ENCODE measurements at places on chromosomes 12 and 14.

DNA sequence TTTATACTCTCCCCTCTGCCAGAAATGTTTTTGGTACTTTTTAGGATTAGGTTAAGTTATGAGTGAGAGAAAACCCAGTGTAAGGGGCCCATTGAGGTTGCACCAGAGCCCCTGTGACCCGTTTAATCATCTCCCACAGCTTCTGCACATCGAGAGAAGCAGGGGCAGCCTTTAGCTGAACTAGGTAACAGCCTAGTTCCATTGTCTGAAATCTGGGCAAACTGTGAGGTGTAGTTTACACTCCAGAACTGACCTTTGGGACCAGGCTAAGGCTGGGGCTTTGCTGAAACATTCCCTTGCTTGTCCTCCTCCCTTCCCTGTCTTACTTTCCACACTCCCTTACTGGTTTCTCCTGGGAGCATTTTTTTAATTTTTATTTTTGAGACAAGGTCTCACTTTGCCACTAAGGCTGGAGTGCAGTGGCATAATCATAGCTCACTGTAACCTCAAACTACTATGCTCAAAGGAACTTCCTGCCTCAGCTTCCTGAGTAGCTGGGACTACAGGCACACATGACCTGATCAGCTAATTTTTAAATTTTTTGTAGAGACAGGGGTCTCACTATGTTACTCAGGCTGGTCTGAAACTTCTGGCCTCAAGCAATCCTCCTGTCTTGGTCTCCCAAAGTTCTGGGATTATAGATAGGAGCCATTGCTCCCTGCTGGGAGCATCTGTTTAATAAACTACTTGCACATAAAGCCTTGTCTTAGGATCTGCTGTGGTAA, 25.9 kb upstream of the DHRS2 start:
- DNase-seq = peak; percentile 28

DNA sequence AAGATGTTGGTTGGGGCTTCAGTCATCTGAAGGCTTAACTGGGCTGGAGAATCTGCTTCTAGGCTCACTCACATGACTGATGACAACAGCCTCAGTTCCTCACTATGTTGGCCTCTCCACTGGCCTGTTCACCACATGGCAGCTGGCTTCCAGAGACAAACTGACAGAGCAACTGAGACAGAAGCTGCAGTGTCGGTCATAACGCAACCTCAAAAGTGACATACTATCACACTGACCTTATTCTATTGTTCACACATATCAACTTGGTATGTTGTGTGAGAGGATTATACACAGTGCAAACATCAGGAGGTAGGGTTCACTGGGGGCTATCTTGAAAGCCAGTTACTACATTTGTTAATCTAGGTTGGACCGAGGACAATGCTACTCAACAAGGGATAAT, 92.9 kb downstream of the PAWR start:
- no peak for DNase-seq

DNA sequence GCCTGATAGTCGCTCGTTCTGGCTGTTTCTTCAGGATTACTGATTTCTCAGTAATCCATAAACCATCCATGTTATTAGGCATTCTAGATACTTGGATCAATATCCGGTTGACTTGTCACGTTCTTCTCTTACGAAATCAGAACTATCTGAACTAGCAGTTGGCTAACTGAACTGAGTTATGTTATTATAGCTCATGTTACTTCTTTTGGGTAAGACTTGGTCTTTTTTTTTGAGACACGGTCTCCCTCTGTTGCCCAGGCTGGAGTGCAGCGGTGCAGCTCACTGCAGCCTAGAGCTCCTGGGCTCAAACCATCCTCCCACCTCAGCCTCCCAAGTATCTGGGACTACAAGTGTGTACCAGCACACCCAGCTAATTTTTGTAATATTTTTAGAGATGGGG, 178.6 kb downstream of the PRKCH start:
- no peak for DNase-seq

DNA sequence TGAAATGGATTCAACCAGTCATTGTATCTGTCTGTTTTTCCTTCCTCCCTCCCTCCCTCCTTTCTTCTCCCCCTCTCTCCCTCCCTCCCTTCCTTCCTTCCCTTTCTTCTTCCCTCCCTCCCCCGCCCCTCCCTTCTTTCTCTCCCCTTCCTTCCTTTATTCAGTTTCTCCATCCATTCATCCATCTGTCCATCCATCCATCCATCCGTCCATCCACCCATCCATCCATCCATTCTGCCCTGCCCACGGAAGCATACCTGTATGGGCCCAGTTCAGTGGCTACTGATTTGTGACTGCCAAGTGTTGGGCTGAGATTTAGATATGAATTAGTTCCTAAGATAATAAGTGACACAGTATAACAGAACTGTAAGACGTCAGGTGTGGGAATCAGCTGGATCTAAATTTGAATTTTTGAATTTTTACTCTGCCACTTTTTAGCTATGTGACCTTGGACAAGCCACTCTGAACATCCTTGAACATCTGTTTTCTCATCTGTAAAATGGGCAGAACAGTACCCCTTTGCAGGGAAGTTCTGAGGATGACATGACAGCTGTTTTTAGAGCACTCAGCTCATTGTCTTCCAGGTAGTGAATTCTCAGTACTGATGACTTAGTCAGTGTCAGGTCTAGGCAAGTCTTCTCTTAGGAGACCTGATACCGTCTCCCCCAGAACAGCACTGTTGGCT, 42.9 kb downstream of the CFAP251 start:
- no peak for DNase-seq

GRCh38 chr12:123280971-123281370, 9.3 kb upstream of the CDK2AP1 start:
- DNase-seq = no peak

DNA sequence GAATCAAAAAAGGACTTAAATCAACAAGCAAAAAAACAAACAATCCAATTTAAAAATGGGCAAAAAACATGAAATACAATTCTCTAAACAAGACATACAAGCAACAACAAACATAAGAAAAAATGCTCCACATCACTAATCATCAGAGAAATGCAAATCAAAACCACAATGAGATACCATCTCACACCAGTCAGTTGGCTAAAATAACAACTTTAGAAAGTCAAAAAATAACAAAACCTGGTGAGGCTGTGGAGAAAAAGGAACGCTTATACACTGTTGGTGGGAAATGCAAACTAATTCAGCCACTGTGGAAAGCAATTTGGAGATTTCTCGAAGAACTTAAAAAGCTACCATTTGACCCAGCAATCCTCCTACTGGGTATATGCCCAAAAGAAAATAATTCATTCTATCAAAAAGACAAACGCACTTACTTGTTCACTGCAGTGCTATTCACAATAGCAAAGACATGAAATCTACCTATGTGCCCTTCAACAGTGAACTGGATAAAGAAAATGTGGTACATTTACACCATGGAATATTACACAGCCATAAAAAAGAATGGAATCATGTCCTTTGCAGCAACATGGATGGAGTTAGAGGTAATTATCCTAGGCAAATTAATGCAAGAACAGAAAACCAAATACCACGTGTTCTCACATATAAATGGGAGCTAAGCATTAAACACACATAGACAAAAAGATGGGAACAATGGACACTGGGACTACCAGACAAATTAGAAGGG, 26.9 kb downstream of the PRKD1 start:
- DNase-seq = no peak

GRCh38 chr14:75226755-75227544, 50.5 kb upstream of the TMED10 start:
- DNase-seq = no peak

- DNase-seq = peak; percentile 49
Measured at GRCh38 chr14:99982537-99983250, 82.5 kb upstream of the EVL start.

DNA sequence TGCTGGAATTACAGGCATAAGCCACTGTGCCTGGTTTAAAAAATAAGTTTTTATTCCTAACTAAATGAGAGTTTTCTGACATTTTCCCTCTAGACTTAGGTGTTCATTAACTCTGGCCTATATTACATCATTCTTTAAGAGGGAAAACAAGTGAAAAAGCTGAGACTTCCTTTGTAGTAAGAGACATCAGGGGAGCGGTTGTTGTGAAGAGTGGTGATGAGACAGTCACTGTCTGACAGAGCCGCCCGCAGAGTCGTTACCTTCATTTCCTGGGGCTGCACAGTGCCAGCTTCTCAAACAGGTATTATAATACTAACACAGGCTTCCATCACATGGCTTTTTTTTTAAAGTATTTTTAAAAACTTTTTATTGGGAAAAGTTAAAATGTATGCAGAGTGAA, 19.7 kb upstream of the TDRD9 start:
- DNase-seq = peak; percentile 27

- DNase-seq = no peak
Measured at GRCh38 chr14:61737915-61738314, 24.3 kb upstream of the SNAPC1 start.

DNA sequence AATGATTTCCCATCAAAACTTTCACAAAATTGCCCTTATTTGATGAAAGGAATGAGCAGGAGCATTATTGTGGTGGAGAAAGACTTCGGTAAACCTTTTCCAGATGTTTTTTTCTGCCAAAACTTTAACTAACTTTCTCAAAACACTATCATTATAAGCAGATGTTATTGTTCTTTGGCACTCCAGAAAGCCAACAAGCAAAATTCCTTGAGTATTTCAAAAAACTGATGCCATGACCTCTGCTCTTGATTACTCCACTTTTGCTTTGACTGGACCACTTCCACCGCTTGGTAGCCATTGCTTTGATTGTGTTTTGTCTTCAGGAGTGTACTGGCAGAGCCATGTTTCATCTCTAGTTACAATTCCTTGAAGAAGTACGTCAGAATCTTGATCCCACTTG, 29.7 kb upstream of the RAB21 start:
- no peak for DNase-seq

- no peak for DNase-seq
Measured at GRCh38 chr12:57340104-57340503, 89.1 kb upstream of the STAC3 start.

DNA sequence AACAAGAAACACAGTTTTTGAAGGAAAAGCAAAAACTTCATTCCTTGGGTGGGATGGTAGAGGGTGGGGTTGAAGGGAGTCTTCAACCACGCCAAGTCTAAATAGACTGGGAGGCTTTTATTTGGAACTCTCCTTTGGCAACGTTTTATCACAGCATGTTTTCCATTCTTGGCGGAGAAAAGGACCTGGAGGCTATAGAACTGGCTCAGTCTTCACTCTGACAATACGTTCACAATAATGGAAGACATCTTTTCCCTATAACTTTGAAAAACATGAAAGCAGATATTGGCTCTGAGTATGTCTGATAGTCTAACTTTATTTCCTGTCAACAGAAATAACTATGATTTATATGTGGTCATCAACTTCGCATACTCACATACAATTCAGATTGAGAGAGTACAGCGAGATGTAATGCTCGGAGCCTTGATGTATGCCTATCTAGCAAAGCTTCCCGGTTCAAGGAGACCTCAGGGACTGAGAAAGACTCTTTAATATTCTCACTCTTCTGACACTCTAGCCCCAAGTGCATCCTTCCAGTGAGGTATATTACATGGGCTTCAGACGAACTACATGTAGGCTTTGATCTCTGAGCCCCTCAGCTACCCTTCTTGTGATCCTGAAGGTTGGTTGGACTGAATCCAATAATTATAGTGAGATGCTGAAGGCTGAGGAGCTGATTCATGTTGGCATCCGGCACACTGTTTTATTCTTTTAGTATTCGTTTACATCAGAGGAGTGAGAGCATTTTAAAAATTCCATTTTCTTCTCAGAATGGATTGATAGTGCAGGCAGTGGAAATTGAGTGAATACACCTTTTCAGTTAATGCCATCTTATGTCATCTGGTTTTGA, 14.0 kb downstream of the TMEM30B start:
- DNase-seq = no peak

DNA sequence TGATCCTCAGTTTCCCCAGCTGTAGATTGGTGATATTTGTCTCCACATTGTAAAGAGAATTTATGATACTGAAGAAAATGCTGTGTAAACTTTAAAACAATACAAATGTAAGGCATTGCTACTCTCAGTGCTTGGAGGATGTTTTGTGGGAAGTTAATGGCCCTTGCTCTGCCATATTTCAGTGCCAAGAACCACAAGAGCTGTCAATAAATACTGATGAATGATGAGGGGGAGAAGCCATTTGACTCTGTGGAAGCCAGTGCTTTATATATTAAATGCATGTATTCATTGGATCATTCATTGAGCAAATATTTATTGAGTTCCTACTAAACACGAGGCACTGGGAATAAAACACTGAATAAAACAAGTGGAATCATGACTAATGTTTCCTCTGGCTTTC, 30.8 kb downstream of the CACNA1C start:
- DNase-seq = no peak

DNA sequence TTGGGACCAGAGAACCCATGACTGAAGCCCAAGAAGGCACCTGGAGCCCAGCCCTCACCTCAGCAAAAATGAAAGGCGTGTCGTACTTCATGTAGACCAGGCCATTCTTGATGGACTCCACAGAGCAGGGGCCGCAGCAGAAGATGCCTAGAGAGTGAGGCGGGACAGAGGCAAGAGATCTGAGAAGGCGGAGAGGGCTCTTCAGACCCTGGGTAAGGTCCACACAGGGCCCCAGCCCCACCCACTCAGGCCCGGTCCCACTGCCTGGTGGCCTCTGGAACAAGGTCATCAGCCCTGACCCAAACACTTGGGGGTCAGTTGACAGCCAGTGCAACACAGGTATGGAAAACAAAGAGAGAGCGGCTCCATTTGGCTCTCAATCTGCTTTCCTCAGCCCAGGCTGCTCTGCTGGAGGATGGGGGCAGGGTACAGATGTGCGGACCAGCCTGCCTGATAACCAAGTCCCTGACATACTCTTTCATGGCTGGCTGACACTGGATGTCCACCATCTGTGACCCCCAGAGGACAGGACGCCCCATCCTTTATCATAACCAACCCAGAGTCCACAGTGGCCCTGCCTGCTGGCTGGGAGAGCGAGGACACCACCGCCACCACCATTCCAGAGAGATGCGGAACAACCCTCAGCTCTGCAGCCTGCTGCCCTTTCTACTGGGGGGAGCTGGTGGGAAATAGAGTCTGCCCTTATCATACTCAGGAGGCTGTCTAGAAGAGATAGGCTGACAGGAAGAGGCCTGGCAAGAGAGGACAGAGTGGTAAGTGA, 6.9 kb downstream of the TGM1 start:
- DNase-seq = no peak

- no peak for DNase-seq
Measured at GRCh38 chr14:99124482-99125105, 147.4 kb downstream of the BCL11B start.

GRCh38 chr12:111570084-111570961, 28.8 kb downstream of the ATXN2 start:
- DNase-seq = no peak

DNA sequence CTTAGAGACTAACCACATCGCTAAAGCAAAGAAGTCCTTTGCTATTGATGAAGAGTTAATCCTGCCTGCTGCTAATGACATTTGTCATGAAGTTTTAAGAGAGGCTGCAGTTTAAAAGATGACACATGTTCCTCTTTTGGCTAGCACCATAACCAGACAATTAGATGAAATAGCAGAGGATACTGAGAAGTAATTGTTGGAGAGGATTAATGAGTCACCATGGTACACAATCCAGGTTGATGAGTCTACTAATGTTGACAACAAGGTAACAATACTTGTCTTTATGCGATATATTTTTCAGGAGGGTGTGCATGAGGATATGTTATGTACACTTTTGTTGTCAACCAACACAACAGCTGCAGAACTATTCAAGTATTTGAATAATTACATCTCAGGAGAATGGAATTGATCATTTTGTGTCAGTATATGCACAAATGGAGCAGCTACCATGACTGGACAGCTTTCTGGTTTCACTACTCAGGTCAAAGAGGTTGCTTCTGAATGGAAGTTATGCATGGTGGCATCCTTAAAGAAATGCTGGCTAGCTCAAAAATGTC, 56.7 kb downstream of the LRRIQ1 start:
- DNase-seq = no peak

GRCh38 chr12:26748412-26748740, 84.6 kb downstream of the ITPR2 start:
- no peak for DNase-seq

Measured in T-helper 1 cell (primary cell).